ENCODE measurements at places on chromosomes 7 and 10.

DNA sequence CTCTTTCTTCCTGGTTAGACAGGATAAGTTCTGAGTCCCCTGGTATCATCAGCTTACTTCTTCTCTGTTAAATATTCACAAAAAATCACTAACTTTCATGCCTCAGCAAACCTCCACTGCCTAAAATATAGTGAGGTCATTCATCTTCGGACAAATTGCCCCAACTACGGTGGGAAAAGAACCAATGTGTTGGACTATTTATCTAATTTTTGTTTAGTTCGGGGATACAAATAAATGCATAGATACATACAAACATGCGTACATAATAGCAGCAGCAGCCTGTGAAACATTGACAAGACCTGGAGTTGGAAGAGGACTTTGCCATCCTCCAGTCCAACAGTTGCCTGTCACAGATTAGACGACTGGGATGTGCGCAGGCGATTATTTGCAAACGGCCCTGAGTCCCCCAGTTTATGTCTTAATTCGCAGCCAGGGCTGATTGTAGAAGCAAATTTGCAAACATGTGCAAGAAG lies 51.5 kb downstream of the EGFR start:
- no peak for DNase-seq

- DNase-seq, result no peak
Observed at GRCh38 chr7:84110400-84110799, 84.2 kb downstream of the SEMA3A start.

DNA sequence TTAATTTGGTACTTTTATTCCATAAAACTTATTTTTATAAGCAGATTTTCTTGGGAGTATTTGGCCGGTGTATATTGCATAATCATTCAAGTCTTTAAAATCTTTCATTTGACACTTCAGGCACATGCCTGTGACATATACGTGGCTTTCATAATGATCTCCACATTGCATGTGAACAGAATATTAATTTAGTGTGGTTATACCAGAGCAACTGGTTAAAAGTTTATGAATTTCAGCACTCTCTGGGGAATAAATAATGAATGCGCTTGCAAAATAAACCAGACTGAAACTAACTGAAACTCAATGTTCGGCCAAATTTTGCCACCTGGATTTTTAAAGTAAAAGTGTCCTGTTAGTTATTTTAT lies 242.3 kb downstream of the GLI3 start:
- peak; percentile 25 for DNase-seq

DNA sequence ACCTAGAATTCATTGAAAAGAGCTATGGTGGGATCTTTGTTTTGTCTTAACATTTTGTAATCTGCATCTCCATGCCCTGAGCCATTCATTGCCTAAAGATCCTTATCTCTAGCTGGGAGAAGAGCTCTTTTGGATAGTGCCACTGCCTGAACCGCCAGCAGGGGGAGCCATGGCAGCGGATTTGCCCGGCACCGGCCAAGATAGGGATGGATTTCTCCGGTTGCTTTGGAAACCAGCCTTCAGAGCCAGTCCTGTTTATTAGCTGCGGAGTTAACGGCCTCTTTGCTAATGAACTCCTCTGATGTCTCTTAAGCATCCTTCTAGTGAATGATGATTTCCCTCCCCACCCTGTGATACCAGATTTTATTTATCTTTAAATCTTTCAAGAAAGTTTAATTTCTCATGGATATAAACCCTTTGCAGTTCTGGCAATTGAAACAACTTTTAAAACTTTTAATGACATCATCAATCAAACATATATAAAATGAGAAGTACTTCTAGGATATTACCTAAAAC lies 58.2 kb upstream of the LYZL2 start:
- peak; percentile 91 for DNase-seq

DNA sequence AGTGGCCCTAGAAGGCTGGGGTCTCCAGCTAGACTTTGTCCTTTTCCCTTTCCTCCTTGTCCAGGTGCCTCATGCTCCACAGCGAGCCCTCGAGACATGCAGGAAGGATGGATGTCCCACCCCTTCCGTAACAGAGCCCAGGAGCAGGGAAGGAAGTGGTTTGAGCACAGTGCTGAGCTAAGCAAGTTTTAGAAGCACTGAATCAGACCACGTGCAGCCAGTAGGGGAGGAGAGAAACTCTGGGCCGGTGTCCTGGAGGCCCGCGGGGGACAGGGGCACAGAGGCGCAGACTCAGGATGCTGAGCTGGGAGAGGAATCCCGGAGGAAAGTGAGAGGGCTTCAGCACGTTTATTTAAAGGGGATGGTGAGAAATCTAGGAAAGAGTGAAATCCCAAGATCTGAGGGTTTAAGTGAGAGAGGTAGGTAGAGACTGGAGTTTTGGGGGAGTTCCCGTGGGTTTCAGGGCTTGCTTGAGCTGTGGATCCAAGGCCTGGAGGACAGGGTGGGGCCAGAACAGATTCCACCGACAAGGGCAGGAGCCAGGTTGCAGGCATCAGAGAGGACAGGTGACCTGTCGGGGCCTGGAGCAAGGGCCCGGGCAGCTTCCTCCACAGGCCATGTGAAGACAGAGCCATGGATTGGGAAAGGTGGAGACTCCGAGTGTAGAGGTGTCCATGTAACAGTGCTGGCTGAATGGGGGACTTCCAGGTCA lies 4.4 kb upstream of the IRF5 start:
- no peak for DNase-seq

- DNase-seq, result no peak
Observed at GRCh38 chr7:18497800-18498199, 2.3 kb downstream of the HDAC9 start.

DNA sequence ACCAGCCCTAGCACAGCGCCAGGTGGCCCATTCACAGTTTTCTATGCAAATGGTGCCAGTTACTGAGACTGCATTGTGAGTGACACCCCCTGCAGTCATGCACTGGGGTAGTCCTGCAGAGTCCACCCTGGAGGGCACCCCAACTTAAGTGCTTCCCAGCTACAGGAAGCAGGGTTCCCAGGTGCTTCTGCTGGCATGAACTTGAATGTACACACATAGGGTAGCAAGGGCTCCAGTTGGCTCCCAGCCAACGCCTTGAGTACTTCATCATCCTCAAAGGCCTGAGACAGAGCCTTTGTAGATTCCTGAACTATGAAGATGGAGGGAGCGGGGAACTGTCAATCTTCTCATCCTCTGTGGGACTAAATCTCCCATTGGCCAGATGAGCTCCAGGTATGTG lies 11.5 kb upstream of the NPFFR1 start:
- DNase-seq, result no peak

DNA sequence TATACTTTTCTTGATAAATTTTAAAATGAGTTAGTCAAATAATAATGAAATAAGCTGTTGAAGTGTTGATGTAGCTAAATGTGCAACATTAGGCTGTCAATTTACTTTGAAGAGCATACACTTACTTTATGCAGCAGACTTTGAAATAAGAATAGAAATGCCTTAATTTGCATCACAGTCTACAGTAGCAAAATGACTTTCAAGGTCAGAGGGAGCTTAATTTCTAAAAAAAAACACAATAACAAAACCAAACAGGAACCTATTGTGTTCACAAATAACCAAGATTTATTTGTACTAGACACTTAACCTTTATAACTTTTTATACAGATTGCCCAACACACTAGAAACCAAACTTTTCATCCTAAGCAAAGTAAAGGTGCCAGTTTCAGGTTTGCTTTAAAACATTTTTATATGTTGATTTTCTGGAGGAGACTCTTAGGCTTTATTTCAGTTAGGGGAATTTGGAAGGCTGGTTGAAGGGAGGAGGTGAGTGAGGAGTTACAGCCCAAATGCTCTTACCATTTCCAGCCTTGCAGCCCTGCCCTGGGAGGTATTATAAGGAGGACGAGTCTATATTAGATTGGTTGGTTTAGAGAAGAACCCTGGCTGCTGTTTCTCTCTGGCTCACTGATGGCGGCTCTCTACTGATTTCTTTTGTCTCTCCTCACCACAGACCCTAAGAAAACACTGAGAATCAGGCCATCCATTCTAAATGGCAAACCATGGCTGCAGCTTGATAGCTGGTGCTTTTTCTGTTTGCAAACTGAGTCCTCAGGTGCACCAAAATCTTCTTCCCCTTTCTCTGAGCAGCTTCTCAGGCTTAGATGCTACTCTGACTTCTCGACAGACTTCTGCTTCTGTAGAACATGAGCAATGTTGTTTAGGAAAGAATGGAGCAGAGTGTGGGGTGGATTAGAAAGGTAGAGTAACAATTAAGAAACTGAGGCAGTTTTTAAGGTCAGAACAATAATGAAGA lies 55.2 kb upstream of the RPA3 start:
- no peak for DNase-seq

- DNase-seq, result no peak
Observed at GRCh38 chr10:7998831-7999230, 55.7 kb upstream of the GATA3 start.
